ENCODE measurements at places on chromosomes 13 and 19. TPM values are rescaled to one million over a fixed set of nuclear protein-coding genes. Genes with fewer than 3 reads are reported as not detected.

Gene TPM4
- total RNA-seq: 83.6 TPM

Gene PLEKHA4
- 11.8 TPM for total RNA-seq

Gene SIRT2
- total RNA-seq: 67.6 TPM

Gene MADCAM1
- 1.6 TPM for total RNA-seq

Gene INSR
- total RNA-seq: 2.4 TPM

Gene ATP8B3
- total RNA-seq: 5.7 TPM

Gene NKPD1
- total RNA-seq: 1.1 TPM

Gene MIDN
- 84.5 TPM for total RNA-seq

Gene ZFR2
- total RNA-seq: 0.92 TPM

GRCh38 chr13:97124915-97125809, 97.0 kb upstream of the MBNL2 start:
- no peak for DNase-seq

- DNase-seq: no peak
Measured at GRCh38 chr13:111518161-111518792, 197.8 kb downstream of the TEX29 start.

DNA sequence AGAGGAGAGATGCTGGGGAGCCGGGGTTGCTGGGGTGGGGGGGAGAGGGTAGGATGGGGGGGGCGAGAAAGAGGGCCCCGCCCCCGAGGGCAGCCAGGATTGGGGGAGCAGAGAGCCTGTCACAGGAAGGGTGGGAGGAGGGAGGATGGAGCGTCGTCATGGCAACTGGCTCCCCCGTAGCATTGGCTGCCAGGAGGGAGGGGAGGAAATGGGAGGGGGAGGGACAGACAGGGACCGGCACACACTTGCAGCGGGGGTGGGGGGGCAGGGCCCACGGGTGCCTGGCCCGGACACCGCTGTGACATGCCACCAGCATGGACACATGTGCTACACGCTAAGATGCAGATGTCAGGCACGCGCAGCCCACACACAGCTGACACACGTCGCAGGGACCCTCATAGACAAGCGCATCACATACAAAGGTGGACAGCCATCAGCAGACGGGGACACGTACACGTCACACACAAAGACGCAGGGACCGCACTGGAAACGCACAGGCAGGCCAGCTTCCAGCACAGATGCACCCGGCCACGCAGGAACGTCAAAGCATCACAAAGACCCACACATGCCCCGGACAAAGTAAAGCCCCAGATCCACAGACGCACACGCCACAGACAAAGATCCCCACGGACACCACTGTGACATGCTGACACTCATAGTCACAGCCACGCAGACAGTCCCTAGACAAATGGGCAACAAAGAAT, at the start of gene LMTK3:
LMTK3 (minus strand) TSS at position 36 of the 704 bp plus-strand sequence. CDS start 259 bp downstream, outside the sequence.
- peak; percentile 79 for DNase-seq

DNA sequence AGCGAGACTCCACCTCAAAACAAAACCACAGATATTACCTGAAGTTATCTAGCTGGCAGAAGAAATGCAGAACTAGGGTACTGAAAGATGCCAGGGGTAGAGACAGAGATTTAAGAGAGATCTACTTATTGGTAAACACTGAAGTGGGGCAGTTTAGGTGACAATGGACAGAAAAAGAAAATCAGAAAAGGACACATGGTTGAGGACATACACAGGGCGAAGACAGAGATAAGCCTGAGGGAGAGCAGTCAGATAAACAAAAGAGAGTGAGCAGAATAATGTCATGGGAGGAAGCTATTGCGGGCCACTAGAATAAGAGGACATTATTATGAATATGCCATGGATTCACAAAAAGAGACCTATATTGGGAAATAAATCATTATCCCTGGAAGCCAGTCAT, 3.3 kb downstream of the NEK5 start:
- no peak for DNase-seq

DNA sequence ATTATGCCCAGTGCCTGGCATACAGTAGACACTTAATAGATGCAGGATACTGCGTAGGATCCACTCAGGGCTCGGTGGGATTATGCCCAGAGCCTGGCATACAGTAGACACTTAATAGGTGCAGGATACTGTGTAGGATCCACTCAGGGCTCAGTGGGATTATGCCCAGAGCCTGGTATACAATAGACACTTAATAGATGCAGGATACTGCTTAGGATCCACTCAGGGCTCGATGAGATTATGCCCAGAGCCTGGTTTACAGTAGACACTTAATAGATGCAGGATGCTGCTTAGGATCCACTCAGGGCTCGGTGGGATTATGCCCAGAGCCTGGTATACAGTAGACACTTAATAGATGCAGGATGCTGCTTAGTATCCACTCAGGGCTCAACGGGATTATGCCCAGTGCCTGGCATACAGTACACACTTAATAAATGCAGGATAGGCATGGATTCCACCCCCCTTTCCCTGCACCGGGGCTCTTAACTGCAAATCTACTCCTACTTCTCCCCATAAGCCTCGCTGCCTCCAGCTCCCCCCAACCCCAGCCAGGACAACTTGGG, 24.9 kb downstream of the SMIM24 start:
- DNase-seq: no peak

DNA sequence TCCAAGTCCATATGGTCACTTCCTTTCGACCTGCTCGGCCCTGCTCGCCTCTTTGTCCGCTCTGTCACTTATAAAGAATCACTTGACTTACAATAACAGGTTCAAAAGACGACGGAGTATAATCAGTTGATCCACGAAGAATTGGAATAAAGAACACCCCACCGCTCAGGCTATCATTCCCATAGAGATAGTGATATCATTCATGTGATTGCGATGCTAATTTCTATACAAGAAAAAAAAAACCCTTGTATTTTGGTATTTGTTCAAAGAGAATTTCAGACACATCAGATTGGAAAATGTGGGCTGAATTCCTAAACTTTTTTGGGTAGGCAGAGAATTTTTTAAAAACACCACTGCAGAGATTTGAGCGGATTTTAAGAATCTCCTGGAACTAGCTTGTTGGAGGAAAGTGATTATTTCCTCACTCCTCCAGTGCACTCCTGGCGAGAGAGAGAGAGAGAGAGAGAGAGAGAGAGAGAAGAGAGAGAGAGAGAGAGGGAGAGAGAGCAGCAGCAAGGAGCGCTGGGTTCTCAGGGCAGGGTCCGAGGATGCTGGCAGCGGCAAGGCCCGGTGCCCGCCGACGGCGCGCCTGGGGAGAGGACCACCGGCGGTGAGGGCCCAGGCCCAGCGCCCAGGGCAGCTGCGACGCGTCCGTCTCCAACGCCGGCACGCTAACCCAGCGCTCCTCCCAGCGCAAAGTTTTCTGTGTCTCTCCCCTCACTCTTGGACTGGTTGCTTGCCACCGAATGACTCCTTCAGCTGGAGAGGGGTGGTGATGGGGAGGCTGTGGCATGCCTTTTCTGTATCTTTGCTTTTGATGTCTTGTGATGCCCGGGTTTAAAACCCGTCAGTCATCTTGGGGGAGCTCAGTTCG, 149.0 kb upstream of the ZNF536 start:
- no peak for DNase-seq

- DNase-seq: peak; percentile 41
Measured at GRCh38 chr19:10292206-10292788, 2.5 kb downstream of the ICAM5 start.

GRCh38 chr13:110129076-110129475, 177.9 kb downstream of the COL4A1 start:
- no peak for DNase-seq

GRCh38 chr19:48752496-48753365, at the start of gene FUT1:
Gene FUT1, minus strand, starts transcription at chr19:48752641. Its CDS starts 1,360 bp downstream, at chr19:48751281.
- DNase-seq: peak; percentile 27

DNA sequence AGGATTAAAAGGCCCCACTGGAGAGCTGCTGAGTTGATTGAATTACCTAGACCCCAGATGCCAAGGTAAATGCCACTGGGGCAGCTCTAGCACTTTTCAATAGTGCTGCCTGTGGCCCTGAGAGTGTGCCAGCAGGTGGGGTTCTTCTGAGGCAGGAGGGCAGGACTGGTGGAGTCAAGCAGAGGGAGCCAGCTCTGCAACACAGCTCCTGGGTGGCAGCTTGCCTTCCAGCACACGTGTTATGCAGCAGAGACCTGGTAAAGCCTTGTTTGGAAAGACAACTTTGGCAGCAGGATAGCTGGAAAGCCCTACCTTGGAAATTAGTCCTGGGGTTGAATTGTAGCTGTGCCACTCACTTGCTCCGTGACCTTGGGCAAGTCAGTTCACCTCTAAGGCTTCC, 306.6 kb downstream of the ATP8A2 start:
- DNase-seq: peak; percentile 13

DNA sequence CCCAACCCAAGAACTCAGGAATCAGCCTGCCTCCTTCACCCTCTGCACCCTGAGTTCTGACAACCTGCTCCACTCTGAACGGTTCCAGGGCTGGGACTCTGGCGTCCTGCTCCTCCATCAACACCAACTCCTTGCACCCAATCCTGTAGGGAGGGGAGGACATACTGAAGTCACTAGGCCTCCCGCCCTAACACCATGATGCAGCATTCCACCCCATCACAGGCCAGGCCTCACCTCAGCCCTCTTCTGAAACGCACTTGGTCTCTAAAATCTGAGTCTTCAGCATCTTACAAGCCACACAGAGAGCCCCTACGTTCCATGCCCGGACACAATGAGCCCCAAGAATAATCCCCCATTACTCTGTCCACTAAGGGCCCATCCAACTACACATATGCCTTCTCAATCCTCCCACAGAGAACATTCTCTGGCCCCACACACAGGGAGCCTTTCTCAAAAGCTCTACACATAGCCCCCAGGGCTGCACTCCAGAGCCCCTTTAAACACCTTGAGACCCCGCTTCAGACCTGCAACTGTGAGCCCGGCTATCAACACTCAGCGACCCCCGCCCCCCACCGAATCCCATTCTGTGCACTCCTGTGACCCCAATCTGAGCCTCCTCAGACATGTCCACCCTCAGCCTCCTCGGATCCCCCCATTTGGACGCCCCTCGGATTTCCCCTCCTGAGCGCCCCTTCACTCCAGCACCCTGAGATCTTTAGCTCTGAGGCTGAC, 567 bp downstream of the ALKBH6 start:
- DNase-seq: no peak

GRCh38 chr19:48745208-48745995, 1.3 kb downstream of the IZUMO1 start:
- no peak for DNase-seq

- DNase-seq: no peak
Measured at GRCh38 chr19:38036707-38037611, 130.0 kb downstream of the SIPA1L3 start.

DNA sequence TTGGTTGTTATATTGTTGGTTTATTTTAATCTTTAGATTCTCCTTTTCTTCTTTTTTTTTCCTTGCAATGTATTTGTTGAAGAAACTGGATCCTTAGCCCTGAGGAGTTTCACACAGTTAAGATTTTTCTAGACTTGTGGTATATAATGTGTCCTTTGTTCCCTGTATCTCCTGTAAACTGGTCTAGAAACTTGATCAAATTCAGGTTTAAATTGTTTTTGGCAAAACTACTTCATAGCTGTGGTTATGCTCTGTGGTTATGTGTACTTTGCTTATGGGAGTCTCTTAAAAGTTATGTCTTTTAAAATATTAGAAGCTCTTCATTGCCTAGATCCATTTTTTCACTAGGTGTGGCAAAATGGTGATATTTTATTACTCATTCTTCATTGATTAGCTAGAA, 3.7 kb upstream of the MTRF1 start:
- DNase-seq: no peak

DNA sequence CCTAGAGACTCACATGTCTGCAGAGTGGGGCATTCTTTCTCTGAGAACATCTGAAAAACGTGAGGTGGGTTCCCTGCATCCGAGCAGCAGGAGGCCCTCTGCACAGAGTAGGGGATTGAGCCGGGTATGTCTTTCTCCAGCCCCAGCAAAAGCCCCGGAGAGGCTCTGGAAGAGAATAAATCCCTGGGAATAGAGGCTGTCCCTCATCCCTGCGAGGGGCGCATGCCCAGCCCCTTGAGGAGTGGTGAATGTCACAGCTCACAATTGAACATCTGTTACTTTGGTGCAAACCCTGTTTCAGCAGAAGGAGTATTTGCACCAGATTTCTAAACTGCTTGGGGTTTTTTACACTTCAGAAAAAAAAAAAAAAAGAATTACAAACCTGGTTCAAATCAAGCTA, 164.6 kb downstream of the FGF14 start:
- no peak for DNase-seq

GRCh38 chr13:29943273-29943672, 92.9 kb upstream of the UBL3 start:
- DNase-seq: no peak

DNA sequence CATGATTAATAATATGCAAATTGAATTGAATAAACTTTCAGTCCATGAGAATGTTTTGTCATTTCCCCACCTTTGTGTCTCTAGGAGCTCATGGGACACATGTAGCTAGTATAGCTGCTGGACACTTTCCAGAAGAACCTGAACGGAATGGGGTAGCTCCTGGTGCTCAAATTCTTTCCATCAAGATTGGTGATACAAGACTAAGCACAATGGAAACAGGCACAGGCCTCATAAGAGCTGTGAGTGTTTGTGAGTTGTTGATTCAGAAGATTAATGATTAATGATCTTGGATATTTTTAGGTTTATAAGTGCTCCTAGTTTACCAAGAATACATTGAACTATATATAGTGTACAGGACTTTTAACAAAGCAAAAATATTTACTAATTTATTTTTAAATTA, 30.1 kb downstream of the TPP2 start:
- no peak for DNase-seq

DNA sequence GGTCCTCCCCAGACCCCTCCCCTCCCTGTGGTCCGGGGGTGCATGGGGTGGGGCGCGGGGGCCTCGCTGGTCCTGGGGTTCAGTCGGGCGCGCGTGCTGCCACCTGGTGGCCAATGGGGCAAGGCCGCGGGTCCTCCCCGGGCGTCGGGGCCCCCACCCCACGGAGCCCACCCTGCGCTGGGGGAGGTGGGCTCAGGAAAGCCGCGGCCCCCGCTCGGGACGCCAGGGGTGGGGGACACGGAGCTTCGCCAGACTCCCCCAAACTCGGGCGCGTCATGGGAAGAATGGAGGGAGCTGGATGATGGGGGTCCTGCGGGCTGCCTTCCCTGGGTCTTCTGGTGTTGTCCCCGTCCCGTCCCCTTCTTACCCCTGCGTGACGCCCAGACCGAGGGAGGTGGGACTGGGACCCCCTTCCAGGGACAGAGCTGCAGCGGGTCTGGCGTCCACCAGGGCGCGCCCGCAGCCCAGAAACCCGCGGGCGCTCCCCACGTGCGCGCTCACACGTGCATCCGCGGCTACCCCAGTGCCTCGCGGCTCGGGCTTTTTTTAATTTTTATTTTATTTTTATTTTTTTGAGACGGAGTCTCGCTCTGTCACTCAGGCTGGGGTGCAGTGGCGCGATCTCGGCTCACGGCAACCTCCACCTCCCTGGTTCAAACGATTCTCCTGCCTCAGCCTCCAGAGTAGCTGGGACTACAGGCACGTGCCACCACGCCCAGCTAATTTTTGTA, 19.8 kb upstream of the TCF3 start:
- no peak for DNase-seq

- DNase-seq: no peak
Measured at GRCh38 chr19:41219924-41220567, 1.0 kb downstream of the AXL start.

GRCh38 chr19:10670182-10670581, 16.0 kb downstream of the ILF3 start:
- DNase-seq: no peak

- DNase-seq: no peak
Measured at GRCh38 chr19:46900341-46900740, 39.5 kb downstream of the ARHGAP35 start.
